ENCODE measurements at places on chromosomes 6 and 20. TPM values are rescaled to one million over a fixed set of nuclear protein-coding genes. Genes with fewer than 3 reads are reported as not detected.

The LRRC73 gene
- total RNA-seq, result under 0.01 TPM

The HLA-DMB gene
- total RNA-seq, result 0.28 TPM

The RAET1L gene
- not detected for total RNA-seq

The MUC21 gene
- not detected for total RNA-seq

Measured in IMR-90 (cell line).